ENCODE measurements at places on chromosomes 6 and 20. TPM values are rescaled to one million over a fixed set of nuclear protein-coding genes. Genes with fewer than 3 reads are reported as not detected.

DNA sequence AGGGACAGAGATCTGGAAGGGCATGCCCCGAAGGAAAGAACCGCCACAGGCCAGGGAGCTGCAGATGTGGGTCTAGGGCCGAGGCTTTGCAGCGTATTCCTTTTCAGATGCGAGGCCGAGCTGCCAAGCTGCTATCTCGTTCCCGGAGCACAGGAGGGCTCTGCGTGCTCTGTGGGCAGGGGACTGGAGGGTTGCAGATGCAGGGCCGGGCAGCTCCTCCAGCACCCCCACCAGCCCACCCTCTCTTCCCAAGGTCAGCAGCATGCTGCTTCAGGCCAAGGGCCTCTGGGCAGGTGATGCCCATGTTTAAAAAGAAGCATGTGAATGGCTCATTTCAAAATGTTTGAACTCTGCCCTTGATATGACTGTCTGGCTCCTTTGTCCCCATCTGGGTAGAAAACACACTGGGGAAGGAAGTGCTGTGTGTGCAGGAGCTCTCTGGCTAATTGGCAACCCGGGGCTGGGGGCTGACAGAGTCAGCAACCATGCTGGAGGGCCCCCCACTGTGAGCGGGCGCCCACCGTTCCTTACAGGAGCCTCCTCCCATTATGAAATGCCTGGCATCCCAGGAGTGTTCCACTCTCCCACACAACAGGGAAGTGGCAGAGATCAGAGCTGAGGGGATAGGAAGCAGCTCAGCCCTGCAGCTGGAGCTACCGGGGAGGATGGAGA lies 353.3 kb downstream of the ZFAND3 start:
- H3K36me3 ChIP-seq, result no peaks in the 10 kb centered on the region
- H3K27ac ChIP-seq, result no peak overlapping the region
- no peak overlapping the region for H3K4me3 ChIP-seq
- peaks cover 15% of the 10 kb centered on the region for H3K4me1 ChIP-seq

DNA sequence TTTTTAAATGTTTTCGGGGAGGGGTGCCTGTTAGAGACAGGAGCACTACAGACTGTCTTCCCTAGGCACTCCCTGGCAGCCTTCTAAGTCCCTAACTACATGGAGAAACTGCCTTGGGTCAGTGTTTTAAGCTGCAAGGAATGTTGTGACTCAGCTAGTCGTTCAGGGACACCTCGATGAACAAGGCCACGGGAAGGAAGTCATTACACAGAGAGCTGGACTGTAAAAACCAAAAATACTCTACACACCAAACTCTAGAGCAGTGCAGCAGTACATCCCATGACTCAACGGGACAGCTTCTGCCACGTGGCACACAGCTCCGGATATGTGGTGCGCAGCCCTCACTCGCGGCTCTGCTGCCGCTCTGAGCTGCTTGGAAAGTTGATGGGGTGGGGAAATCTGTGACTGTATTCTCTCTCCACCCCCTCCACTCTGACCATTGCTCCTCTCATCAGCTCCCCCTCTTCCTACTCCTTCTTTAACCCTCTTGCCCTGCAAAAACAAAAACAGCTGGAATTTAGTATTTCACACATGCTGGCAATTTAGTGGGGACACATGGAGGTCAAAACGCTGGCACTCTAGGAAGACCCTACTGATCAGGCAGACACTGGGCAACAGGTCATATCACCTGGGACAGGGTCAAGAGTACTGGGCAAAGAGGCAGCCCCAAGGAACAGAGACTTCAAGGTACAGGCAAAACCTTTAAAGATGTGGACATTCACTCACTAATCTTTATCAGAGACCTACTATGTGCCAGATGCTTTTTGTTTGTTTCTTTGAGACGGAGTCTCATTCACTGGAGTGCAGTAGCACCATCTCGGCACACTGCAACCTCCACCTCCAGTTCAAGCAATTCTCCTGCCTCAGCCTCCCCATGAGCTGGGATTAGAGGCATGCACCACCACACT lies 10.9 kb upstream of the LPIN3 start:
- H3K4me3 ChIP-seq, result no peak overlapping the region
- H3K27me3 ChIP-seq, result no peaks in the 10 kb centered on the region
- H3K4me1 ChIP-seq, result peaks cover 24% of the 10 kb centered on the region

DNA sequence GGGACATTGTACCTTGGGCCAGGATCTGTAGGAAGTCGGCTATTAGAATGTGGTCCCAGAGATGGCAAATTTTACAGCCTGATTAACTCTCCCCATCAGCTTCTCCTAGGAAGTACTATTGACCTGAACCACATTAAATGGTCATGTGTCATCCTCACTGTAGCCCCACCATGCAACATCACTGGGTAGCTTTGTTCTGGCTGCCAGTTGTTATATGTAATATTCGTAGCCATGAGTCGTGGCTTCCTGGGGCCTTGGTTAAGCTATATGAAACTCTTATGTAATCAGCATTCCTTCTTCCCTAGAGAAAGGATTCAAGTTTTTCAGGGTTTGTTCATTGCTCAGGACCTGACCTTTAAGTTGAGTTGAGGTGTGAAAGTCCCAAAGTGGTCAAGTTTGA lies 125.7 kb downstream of the ANKS1A start:
- H3K4me3 ChIP-seq, result no peak overlapping the region
- peaks cover 88% of the 10 kb centered on the region for H3K4me1 ChIP-seq
- no peaks in the 10 kb centered on the region for H3K36me3 ChIP-seq
- no peaks in the 10 kb centered on the region for H3K27me3 ChIP-seq
- H3K27ac ChIP-seq, result peak overlapping the region; percentile 82

Gene RIMS1
- total RNA-seq, result 0.34 TPM

GRCh38 chr6:589090-589489 lies 67.8 kb downstream of the HUS1B start:
- no peaks in the 10 kb centered on the region for H3K36me3 ChIP-seq
- no peak overlapping the region for H3K4me3 ChIP-seq
- no peak for DNase-seq
- no peak overlapping the region for H3K27ac ChIP-seq
- H3K4me1 ChIP-seq, result no peaks in the 10 kb centered on the region

DNA sequence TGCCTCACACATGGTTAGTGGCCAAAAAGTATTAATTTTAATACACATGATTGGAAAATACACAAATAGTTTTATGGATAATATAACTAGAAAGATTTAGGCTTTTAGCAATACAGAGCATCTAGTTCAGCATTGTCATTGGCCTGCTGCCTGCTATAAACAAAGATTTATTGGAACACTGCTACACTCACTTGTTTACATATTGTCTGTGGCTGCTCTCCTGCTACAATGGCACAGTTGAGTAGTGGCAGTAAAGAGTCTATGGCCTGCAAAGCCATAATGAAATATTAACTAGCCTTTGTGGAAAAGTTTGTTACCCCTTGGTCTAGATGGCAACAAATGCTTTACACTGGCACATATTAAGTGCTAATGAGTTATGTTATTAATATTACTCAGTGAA lies 37.8 kb downstream of the ZNF451 start:
- no peaks in the 10 kb centered on the region for H3K36me3 ChIP-seq
- H3K27me3 ChIP-seq, result no peaks in the 10 kb centered on the region
- DNase-seq, result no peak
- H3K4me3 ChIP-seq, result no peak overlapping the region

DNA sequence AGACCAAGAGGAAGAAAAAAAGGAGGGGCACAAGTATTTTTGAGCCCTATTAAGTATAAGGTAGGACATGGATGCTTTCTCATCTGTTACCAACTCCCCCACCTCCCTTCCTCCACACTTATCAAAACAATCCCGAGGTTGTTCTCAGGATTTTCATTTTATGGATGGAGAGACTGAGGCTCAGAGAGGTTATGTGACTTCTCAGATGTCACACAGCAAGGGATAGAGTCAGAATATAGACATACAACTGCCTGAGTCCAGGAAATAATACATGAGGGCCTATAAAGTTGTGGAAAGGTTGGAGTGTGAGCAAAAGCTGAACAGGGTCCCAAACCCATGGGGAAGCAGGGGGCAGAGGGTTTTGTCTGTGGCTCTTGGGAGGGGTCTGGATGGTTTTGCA lies 19.3 kb downstream of the KCNK17 start:
- H3K27ac ChIP-seq, result no peak overlapping the region
- no peak overlapping the region for H3K4me3 ChIP-seq
- H3K27me3 ChIP-seq, result no peaks in the 10 kb centered on the region

GRCh38 chr6:43123461-43124314 lies 47.4 kb upstream of the SRF start:
- no peak overlapping the region for H3K27ac ChIP-seq
- H3K4me1 ChIP-seq, result peaks cover 4% of the 10 kb centered on the region
- no peaks in the 10 kb centered on the region for H3K27me3 ChIP-seq
- H3K4me3 ChIP-seq, result no peak overlapping the region

DNA sequence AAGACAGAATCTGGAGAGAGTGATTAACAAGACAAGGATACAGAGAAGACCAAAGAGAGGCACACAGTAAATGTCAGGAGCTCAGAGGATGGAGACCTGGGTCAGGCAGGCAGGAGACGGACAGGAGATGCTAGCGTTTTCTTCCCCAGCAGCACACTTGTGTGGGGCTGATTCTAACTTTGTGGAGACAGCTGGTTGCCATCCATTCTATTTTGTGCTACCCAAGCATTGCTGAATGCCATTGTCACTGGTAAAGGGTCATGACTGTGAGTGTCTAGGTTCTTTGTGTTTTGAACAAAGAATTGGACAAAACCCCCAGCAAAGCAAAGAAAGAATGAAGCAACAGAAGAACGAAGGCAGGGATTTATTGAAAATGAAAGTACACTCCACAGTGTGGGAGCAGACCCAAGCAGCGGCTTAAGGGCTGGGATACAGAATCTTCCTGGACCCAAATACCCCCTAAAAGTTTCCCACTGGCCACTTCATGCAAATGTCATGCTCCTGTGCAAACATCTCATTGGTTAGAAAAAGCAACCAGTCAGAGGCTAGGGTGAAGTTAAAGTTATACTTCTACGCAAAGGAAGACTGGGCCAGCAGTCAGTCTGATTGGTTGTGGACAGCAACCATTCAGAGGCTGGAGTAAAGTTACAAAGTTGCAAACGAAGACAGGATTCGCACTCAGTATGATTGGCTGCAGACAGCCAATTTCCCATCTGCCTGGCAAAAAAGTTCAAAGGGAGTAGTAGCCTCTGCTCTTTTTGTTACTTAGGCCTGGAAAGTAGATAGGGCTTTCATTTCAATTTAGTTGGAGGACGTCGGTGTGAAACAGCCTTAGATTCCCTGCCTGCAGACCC lies 17.5 kb downstream of the PTK7 start:
- DNase-seq, result no peak
- H3K4me1 ChIP-seq, result peaks cover 65% of the 10 kb centered on the region
- H3K27me3 ChIP-seq, result no peaks in the 10 kb centered on the region
- no peaks in the 10 kb centered on the region for H3K36me3 ChIP-seq

GRCh38 chr6:139962654-139963347 lies 588.4 kb upstream of the CITED2 start:
- no peaks in the 10 kb centered on the region for H3K36me3 ChIP-seq
- no peaks in the 10 kb centered on the region for H3K27me3 ChIP-seq
- peak overlapping the region; percentile 89 for H3K27ac ChIP-seq
- DNase-seq, result peak; percentile 52
- no peak overlapping the region for H3K4me3 ChIP-seq
- peaks cover 64% of the 10 kb centered on the region for H3K4me1 ChIP-seq

Gene ZNF335
- 28.1 TPM for total RNA-seq

DNA sequence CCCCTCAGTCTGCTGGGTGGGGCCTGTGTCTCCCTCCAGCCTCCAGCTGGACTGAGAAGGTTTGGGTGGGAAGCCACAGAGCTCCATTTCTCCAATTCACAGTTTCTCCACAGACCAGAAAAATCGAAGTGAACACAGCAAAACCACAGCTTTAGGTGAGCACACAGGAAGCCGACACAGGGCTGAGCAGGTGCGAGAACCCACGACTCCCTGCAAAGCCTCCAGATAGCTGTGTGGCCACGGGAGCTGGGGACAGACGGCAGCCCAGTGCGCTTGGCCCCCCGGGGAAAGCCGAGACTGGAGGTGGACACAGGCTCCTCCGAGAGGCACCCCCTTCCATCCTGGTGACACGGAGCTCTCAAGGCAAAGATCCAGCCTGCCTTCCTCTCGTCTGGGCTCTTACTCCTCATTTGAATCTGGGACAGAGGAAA lies 29.0 kb upstream of the MPC1 start:
- no peak overlapping the region for H3K4me3 ChIP-seq
- H3K27me3 ChIP-seq, result no peaks in the 10 kb centered on the region
- peaks cover 22% of the 10 kb centered on the region for H3K36me3 ChIP-seq
- H3K4me1 ChIP-seq, result no peaks in the 10 kb centered on the region
- DNase-seq, result no peak
- no peak overlapping the region for H3K27ac ChIP-seq

GRCh38 chr20:19621072-19621471 lies 137.0 kb upstream of the RIN2 start:
- H3K4me3 ChIP-seq, result no peak overlapping the region
- no peaks in the 10 kb centered on the region for H3K27me3 ChIP-seq
- no peak for DNase-seq
- no peaks in the 10 kb centered on the region for H3K36me3 ChIP-seq
- H3K4me1 ChIP-seq, result no peaks in the 10 kb centered on the region
- no peak overlapping the region for H3K27ac ChIP-seq

- H3K27ac ChIP-seq, result peak overlapping the region; percentile 99
- H3K4me3 ChIP-seq, result peak overlapping the region; percentile 64
- peaks cover 22% of the 10 kb centered on the region for H3K4me1 ChIP-seq
- H3K27me3 ChIP-seq, result no peaks in the 10 kb centered on the region
Observed at GRCh38 chr6:109093732-109094415, 772 bp downstream of the SESN1 start.

DNA sequence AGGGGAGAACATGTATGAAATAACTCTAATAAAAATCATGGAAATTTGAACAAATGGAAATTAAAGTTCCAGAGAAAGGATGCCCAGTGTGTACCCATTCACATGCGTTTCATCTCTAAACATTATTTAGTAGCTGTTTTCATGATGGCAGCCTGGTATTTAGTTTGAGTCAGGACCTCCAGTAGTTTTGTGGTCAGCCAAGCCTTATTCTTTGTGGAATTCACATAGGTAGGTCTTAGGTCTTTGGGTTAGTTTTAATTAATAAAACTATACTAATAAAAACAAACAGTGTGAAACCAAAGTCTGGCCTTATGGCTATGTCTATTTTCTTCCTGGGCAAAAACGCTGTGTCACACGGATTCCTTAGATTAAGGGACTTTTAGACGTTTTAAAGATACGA lies 137.8 kb downstream of the FOXC1 start:
- DNase-seq, result no peak
- H3K36me3 ChIP-seq, result no peaks in the 10 kb centered on the region

DNA sequence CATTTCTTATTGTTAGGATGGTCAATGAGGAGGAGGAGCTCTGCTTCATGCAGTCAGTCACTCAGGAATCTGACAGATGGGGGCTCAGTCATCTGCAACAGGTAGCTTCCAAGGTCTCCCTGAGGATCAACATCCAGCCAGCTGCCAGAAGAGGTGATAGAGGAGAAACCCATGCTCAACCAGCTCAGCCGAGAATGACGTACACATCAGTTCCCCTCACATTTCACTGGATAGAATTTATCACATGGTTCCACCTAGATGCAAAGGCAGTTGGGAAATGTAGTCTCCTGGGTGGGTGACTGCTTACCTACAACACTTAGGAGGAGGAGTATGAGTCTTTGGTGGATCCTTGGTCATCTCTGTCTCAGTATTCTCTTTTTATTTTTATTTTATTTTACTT lies 144.5 kb downstream of the CEBPB start:
- no peaks in the 10 kb centered on the region for H3K36me3 ChIP-seq
- no peak overlapping the region for H3K4me3 ChIP-seq
- H3K4me1 ChIP-seq, result peaks cover 73% of the 10 kb centered on the region
- peak; percentile 60 for DNase-seq
- H3K27ac ChIP-seq, result peak overlapping the region; percentile 87
- H3K27me3 ChIP-seq, result no peaks in the 10 kb centered on the region

Data from thyroid gland (tissue), 4 donors.